ENCODE measurements at places on chromosomes 6 and 20.

- peak; percentile 72 for DNase-seq
Measured at GRCh38 chr6:132530293-132530974, 7.6 kb upstream of the TAAR9 start.

DNA sequence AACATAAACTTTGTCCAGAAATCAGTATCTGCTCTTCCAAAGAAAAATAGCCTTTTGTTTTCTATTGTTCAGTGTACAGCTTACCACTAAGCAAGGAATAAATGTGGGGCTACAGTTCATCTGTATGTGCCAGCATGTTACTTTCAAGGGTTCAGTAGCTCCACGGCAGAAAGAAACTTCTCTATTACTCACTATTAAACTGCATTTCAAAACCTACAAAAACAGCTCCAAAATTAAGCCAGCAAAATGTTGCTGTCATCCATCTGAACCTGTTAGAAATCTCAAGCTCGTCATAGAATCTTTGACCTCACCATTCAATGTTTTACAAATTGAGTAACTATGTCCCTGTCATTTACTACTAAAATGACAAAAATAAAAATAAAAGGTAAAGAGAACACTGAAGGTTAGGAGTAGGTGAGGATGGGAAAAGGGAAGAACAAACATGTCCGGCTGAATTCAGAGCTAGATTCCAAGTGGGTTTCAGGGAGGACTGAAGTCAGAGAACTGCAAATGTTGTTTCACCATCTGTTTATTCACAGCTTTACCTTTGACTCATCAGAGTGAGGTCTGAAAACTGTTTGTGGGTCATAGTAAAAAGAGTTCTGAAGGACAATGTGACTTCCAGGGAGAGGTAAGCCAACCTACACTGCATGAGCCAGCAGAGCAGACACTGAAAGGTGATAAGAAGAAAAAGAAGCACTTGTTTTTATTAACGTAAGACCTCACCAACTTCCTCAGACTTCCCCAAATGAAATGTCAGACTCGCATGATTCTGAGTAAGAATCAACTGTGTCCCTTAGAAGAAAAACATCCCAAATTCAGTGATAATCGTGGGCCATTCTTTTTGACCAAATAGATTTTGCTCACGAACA lies 62.0 kb downstream of the ATXN1 start:
- peak; percentile 67 for DNase-seq

GRCh38 chr6:148954934-148955333 lies 208.1 kb downstream of the UST start:
- DNase-seq = no peak

GRCh38 chr6:29943053-29943966 lies 978 bp downstream of the HLA-A start:
- peak; percentile 36 for DNase-seq

DNA sequence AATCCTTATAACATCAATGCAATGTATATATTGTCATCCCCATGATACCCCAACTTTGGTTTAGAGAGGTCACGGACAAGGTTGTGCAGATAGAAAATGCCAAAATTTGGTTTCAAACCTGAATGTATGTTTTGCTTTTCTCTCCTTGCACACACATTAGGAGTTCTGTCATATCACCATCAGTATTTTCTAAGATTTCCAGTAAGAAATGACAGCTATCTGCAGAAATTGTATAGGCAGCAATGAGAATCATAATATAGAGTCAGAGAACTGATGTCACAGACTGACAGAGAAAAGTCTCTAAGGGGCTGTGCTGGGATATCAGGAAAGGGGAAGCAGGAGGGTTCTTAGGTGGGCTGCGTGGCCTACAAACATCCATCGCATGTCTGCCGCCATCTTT lies 140.0 kb downstream of the AKAP7 start:
- DNase-seq = no peak

- no peak for DNase-seq
Measured at GRCh38 chr20:58044931-58045555, 183.4 kb downstream of the ANKRD60 start.

- no peak for DNase-seq
Measured at GRCh38 chr6:35681298-35681697, 7.4 kb downstream of the FKBP5 start.

DNA sequence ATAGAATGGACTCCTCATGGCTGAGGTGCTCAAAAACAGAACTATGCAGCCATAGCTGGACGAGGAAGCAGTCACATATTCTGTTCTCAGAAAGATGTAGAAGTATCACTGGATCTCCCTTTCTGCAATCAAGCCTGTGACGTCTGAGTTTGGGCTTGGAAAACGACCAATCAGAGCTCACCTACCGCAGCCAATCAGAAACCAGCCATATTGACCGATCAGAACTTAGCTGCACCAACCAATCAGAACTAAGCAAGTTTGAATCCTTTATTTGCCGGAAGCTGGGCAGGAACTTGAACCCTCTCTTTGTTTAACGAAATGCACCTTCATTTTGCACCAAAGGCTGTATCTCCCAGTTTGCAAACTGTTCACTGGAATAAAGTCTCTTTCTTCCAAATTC lies 21.8 kb upstream of the RAB23 start:
- DNase-seq = no peak

GRCh38 chr20:40932436-40932835 lies 96.2 kb upstream of the TOP1 start:
- DNase-seq = no peak

DNA sequence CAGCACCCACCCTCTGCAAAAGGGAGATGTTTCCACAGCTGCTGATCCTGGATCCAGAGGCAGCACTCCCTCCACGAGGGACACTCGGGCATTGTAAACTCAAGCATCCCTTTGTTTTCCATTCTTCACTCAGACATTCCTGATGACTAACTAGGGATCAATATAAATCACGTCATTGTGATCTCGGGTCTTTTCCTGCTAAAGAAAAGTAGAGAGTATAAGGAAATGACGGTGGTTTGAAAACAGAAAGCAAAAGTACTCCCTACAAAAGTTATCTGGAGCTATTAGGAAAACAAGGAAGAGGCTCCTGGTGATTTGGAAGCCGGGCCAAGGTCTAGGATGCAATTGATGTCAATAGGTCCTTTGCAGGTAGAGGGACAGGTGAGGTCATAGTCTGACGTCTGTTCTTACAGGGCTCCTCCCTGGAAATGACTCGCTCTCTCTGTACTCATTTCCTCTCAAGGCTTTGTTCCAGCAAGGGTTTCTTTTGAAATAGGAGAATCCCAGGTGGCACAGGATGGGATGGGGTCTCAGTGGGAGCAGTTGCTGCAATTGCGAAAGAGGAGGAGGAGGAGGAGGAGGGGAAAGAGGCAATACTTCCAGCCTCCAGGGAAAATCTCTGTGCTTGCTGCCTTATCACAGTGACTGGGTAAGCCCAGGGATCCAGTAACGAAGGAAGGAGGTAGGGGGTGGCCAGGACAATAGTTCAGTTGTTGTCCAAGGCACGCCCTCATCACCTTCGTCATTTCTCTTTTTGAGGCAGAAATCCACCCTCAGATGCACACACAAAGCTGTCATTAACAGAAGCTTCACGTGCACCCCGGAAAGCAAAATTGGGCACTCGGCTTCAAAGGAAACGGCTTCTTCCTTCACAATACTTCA lies 222.8 kb downstream of the LY86 start:
- no peak for DNase-seq

GRCh38 chr20:43844778-43845614 lies 69.7 kb upstream of the TOX2 start:
- DNase-seq = no peak

- no peak for DNase-seq
Measured at GRCh38 chr6:168636147-168637004, 195.4 kb downstream of the SMOC2 start.

DNA sequence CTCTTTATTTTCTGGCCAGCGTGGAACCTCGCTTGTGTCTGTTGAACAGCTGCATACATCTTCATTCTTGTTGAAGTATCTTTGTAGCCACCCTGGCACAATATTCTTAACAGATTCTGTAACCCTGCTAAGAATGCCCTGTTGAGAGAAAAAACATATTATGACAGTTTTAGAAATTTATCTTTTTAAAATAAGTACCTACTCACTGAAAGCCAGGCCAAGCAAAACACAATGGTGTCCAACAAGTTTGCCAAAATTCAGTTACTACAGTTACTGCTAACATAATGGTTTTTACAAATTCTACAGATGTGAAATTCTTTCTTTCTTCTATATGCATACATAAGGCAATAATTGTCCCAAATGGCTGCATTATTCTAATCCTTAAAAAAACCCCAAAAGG lies 18.2 kb downstream of the NUP153 start:
- DNase-seq = no peak

GRCh38 chr6:5208471-5208971 lies 52.2 kb downstream of the LYRM4 start:
- DNase-seq = no peak

DNA sequence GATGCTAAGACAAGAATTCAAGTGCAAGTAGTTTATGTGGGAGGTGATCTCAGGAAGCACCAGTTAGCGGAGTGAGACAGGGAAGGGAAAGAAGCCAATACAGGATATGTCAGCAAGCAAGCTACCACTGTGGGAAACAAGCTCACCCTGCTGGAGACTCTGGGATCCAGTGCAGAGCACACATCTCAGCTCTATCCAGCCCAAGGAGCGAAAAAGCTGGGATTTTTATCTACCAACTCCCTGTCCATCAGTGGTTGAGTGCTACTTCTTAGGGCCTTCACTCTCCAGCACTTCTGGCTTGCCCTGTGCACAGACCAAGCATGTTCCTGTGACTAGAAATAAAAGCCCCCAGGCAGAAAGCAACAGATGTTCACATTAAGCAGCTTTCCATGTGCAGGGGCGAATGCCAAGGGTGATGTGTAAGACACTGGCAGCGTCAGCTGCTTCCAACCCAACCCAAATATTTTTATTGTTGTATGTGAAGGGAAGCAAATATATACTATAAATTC lies 10.8 kb upstream of the RNF24 start:
- DNase-seq = no peak

DNA sequence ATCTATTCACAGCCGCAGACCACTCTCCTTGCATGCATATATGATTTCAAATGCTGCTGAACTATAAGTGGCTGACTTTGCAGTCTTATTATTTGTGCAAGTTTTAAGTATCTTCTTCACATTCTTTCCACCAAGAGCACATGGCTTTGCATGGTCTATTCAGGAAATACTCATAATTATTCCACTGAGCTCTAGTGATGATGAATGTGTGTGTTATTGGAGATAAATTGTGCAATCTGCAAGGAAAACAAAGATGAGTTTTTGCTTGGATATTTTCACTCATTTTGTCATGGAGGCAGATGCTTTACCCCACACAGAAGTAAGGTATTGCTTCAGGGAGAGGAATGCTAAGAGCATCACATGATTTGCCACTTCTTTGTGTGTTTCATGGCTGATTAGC lies 764.6 kb downstream of the TBC1D32 start:
- DNase-seq = no peak

DNA sequence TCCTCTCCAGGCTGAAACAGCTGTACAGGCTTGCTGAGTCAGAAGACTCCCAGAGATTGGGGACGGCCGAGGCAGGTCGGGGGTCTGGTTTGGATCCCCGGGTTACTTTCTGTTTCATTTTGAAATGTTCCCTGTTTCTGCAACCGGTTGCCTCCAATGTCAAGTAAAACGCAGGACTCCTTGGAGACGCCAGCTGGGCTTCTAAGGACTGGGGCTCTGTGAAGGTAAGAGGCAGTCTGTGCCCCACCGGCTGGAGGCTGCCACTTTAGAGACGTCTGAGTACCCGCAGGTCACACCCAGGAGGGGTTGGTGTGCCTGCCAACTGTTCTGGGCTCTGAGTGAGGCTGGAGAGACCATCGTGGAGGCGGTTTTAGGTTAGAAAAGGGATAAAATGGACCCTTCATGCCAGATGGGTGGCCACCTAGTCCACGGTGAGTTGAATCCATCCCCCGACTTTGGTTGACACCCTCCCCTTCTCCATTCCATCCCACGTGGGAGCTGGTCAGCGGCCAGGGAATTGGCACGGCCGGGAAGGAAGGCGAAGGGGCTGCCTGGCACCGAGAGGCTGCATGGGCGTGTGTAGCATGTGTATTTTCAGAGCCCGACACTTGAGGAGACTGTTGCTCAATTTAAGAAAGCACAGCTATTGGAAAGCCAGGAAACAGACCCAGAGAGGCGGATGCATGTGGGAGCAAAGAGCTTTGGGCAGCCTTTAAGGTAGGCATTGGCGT lies 240.9 kb downstream of the PHACTR1 start:
- no peak for DNase-seq

GRCh38 chr6:163284151-163284550 lies 130.4 kb upstream of the QKI start:
- DNase-seq = no peak

GRCh38 chr6:23334360-23334759 lies 765.0 kb downstream of the HDGFL1 start:
- DNase-seq = no peak

GRCh38 chr6:106539936-106540335 lies 89.4 kb downstream of the RTN4IP1 start:
- DNase-seq = no peak

GRCh38 chr6:27611451-27611850 lies 138.5 kb upstream of the ZNF184 start:
- DNase-seq = no peak

GRCh38 chr20:25408170-25408547 lies 686 bp downstream of the GINS1 start:
- DNase-seq = no peak

DNA sequence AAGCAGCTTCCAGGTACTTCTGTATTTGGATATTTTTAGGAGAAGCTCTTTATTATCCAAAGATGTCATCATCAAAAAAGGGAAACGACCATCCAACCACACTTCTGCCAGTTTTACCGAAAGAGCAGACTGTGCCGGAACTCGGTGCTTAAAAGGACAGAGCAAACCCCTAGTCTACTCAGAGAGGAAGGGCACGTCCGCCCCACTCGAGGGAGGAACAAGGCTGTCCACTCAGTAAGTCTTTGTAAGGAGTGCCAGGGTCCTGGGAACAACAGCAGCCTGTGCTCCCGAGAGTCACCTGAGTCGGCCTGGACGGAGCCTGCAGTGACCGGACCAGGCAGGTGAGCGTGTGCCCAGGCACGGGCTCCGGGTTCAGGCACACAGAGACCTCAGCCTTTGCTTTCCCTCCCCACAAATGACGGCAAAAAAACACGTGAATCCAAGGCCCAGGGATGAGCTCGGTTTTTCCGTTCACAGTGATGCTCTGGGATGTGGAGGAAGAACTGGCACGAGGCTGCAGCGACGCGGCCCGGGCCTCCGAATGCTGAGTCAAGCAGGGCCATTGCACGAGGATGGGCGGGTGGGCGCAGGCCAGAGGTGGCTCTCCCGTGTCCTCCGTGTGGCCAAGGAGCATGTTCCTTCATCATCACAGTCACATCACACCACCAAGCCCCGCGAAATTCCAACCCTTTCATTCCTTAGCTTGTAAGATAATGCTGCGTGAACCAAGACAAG lies 17.4 kb upstream of the SLCO4A1 start:
- DNase-seq = no peak

DNA sequence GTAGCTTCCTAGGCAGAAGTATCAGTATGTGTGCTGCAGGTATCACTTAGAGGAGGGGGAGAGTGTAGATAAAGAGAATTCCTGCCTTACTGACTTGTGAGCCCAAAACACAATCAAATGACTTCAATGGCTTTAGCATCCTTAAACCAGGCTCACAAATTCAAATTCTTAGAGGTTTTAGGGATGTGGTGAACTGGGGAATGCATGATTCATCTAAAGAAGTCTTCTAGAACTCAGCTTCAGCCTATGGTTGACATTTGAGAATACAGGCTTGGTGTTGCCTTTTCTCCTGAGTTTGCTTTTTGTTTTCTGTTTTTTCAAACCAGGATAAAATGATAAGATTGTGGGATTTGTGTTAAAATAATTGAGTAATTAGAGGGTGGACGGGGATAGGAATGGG lies 14.4 kb downstream of the SNRPC start:
- no peak for DNase-seq
